ENCODE measurements at places on chromosomes 4 and X. TPM values are rescaled to one million over a fixed set of nuclear protein-coding genes. Genes with fewer than 3 reads are reported as not detected.

- no peak for DNase-seq
These were observed 116.2 kb upstream of the GNPDA2 start for GRCh38 chr4:44842531-44842930.

DNA sequence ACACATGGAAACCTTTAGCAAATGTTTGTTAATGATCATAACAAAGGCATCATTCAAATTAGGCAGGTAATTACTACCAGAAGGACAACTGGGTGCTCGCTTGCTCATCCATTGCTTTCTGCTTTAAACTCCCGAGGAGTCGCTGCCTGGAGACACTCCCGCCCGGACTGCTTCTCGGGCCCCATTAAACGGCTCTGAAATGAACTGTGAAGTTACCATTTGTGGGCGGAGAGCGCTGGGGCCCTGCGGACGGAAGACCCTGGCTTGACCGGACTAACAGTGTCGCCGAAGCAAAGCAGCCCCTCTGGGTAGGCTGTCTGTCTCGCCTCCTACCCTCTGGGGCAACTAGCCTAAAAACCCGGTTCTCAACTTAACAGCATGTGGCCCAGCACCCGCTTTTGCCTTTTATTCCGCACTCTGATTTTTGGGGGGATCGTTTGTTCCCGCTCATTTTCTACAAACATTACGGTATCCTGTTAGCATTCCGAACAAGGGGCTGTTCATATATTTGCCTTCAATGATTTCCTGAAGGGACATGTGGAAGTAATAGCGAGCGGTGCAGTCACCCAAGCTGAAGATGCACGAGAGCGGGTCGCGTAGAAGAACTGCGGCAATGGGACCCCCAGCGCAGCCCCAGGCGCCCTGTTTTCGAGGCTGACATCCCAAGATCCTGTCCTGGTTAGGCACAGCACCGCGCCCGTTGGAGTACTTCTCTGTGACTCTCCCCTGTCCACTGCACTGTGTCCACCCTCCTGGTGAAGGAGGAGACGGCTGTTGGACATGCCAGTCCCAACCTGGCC, 1.6 kb upstream of the PDGFRA start:
- DNase-seq = no peak

DNA sequence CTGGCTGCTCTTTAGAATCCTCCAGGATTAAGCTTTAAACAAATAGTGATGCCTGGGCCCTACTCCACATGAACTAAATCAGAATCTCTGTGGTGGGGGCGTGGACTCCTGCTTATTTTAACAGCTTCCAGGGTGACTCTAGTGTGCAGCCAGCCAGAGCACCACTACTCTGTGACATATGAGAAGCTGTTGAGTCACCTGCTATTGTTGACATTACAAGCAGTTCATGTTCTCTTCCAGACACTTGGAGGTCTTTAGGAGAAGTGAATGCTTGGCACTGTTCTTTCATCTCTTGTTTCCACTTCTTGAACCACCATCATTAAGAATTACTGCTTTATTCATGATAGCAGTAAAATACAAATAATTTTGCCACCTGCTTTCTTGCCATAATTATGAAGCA, 426 bp upstream of the C4orf51 start:
- DNase-seq = peak; percentile 88

GRCh38 chr4:146333895-146334262, 119.5 kb downstream of the REELD1 start:
- no peak for DNase-seq

The ANOS1 gene
- 14.6 TPM for total RNA-seq

The SULT1E1 gene
- 0.11 TPM for total RNA-seq
